H9 (cell line): ENCODE measurements at places on chromosomes 6 and 20.

DNA sequence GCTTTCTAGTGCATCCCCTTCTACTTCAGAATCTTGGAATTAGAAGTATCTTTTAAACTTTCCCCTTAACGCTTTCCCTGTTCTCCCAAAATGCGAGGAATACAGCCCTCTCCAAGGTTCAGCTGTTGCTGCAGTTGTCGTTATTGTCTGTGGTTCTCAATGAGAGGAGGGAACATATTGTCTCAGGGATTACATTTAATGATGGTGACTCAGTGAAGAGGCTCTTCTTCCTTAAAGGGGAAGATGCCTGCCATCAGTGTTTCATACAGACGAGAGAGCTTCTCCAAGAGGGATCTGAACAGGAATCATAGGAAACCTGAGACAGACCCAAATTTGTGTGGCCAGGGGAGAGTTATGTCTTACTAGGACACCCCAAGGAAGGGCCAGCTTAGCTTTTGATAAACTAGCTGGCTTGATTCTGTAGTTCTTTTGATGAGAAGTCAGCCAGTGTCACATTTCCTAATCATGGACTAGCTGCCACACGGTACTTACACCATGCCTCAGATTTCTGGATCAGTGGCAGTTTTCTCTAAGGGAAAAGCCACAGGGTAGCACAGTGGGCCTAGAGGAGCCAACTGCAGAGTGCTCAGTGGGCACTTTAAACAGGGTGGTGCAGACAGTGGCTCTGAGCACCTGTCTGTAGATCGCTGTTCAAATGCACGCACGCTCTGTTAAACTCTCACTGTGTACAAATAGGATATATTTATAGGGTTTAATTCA lies 59.7 kb upstream of the TMEM181 start:
- H3K27ac ChIP-seq: no peak overlapping the region
- no peak for DNase-seq
- H3K4me3 ChIP-seq: no peak overlapping the region
- no peaks in the 10 kb centered on the region for H3K27me3 ChIP-seq
- H3K36me3 ChIP-seq: peaks cover 48% of the 10 kb centered on the region

DNA sequence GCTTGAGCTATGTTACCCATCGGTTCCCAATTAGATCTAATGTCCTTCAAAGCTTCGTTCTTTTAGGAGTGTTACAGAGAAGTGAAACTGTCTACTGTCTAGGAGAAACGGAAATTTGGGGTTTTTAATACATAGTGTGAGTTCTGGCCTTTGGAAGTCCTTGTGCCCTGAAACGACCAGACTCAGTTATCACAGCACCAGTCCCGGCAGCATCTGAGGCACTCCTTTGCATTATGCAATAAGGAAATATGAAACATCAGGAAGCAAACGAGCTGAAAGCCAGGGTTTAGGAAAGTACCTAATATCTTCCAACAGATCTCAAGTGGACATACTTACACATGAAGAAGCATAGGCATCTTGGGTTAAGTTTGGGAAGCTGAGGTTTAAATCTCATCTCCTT lies 61.8 kb upstream of the ADGRF1 start:
- no peaks in the 10 kb centered on the region for H3K36me3 ChIP-seq
- no peaks in the 10 kb centered on the region for H3K27me3 ChIP-seq
- no peak overlapping the region for H3K27ac ChIP-seq

GRCh38 chr6:43842231-43842794 lies 72.3 kb downstream of the VEGFA start:
- H3K27ac ChIP-seq: no peak overlapping the region
- no peaks in the 10 kb centered on the region for H3K36me3 ChIP-seq
- DNase-seq: no peak

- no peaks in the 10 kb centered on the region for H3K27me3 ChIP-seq
- H3K4me3 ChIP-seq: no peak overlapping the region
- no peaks in the 10 kb centered on the region for H3K4me1 ChIP-seq
- no peak for DNase-seq
- H3K27ac ChIP-seq: no peak overlapping the region
Observed at GRCh38 chr20:44460795-44461141, 14.9 kb upstream of the TTPAL start.

- H3K4me1 ChIP-seq: no peaks in the 10 kb centered on the region; the same call in 1 of the 2 replicates
- no peak overlapping the region for H3K27ac ChIP-seq
- H3K36me3 ChIP-seq: no peaks in the 10 kb centered on the region; the same call in 2 of the 3 replicates
Observed at GRCh38 chr6:125732398-125732797, 17.0 kb upstream of the HEY2 start.

- DNase-seq: no peak
- H3K27ac ChIP-seq: no peak overlapping the region
- no peaks in the 10 kb centered on the region for H3K27me3 ChIP-seq
- peaks cover 8% of the 10 kb centered on the region for H3K36me3 ChIP-seq
- no peak overlapping the region for H3K4me3 ChIP-seq
Observed at GRCh38 chr20:59948828-59949720, 8.9 kb downstream of the FAM217B start.

- DNase-seq: no peak
- H3K27ac ChIP-seq: no peak overlapping the region
- H3K27me3 ChIP-seq: no peaks in the 10 kb centered on the region
- H3K4me3 ChIP-seq: no peak overlapping the region
- H3K4me1 ChIP-seq: peaks cover 19% of the 10 kb centered on the region; the same call in 1 of the 2 replicates
Observed at GRCh38 chr6:159976686-159977254, 7.9 kb downstream of the IGF2R start.

DNA sequence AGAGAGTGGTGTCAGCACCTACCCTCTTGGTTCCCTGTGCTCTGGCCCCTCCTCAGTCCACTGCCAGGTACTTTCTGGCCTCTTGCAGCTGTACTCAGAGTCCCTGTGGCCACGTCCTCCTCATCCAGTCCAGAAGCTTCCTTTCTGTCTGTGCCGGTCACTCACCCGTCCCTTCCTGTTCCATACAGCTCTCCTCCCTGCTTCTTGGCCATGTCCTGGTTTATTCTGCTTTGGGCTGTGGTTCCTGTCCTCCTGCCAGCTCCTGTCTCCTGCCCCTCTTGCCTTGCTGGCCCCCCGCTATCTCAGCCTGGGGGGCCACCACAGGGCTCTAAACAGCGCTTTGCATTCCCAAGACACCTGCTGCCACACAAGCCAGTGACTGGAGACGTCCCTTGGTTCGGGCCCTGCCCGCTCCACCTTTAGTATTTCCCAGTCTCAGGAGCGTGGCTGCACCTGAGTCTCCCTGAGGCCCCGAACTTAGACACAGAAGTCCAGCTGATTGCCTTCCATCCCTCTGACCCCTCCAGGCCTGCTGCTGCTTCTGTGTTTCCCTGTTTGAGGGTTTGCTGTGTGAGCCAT lies 15.5 kb upstream of the RBM38 start:
- peaks cover 50% of the 10 kb centered on the region for H3K36me3 ChIP-seq
- no peak overlapping the region for H3K4me3 ChIP-seq
